ENCODE measurements at places on chromosomes 12 and 14.

DNA sequence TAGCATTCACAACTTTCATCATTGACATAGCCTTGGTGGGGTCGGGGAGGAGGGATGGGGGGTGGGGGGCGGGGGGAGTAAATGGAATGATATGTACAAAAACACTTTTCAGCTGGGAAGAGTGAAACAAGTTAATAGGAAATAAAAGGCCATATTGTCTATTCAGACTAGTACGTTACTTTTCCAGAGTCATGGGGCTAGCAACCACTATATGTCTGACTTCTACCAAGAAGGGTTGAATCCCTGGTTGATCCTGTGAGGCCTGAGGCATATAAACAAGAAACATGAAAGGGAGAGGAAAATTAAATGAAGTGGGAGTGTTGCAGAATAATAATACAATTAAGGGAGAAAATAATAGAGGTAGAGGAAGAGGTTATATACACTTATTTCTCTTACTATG is 225.5 kb downstream of the ERC1 start:
- DNase-seq: no peak

DNA sequence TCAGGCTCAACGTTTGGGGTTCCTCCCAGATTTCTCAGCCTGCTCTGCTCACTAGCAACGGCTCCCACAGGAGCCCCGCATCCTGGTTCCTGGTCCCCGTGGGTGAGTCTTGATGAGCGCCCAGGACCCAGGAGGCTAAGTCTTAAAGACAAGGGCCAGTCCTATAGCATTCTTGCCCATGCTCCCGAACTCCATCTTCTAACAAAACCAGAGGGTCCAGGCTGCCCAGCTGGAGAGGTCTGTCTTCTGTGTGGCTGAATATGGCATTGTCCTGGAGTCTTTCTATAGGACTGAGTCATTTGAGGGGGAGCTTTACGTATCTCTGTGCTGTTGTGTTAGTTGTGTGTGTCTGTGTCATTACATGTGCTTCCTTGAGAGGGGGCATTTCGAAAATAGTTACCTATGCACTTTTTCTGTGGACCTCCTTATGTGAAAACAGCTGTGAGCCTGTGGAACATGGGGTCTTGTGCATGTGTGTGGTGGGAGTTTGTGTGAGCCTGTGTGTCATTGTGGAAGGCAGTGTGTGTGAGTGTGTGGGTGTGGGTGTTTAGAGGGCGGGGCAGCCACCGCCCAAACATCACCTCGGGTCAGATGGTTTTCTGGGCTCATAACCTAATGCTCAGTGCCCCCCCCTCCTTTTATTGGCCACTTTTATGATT is 9.1 kb upstream of the TBX5 start:
- DNase-seq: no peak

DNA sequence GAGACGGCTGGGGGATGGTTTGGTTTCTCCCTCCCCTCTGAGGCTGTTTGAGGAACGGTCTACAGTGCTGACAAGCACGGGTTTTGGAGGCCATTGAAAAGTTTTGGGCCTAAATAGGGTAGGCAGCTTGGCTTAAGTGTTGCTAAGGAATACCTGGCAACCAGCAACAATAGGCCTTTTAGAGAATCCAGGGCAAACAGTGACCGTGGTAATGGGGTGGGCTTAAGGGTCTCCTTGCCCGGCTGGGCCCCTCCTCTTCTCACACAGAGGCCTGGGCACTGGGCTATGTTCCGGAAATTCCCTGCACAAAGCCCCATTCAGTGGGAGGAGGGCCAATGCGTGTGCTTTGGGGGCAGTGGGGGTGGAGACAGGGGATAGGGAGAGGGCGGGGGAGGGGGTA is 55.4 kb downstream of the ASCL1 start:
- no peak for DNase-seq

DNA sequence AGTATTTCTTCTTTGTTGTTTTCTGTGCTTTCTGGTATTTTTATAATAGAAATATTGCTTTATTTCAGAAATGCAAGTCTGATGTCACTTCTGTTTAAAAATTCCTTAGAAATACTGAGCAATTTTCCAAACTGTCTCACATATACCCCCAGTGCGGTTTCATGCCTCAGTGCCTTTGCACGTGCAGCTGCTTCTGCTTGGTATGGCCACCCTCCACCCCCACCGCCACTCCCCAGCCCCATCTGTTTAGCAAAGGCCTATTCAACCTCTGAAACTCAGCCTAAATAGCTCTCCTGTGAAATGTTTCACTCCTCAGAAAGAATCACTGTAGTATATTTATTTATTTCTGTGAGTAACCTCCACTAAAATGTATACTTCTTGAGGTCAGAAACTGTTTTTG is 52.3 kb downstream of the PPM1H start:
- DNase-seq: no peak

GRCh38 chr14:24254630-24255392 is 8.2 kb downstream of the TGM1 start:
- DNase-seq: no peak

All from kidney capillary endothelial cell (primary cell).